ENCODE measurements at places on chromosomes 11 and 22.

DNA sequence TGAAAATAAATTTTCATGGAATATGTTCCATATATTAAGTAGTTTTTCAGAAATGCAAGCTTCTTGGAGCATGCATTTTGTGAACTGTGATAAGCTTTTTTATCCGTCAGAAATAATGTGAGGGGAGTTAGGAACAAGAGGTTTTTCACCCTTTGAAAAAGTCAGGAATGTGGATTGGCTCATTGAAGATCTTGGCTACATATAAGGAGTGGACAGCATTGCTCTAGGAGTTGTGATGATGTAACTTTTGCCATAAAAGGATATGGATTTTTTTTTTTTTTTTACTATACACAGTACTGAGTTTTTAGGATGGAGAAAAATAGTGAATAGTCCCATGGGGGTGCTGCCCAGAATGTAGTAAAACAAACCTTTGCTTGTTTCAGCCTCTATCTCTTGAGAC lies 180.2 kb downstream of the NAV2 start:
- DNase-seq: no peak

DNA sequence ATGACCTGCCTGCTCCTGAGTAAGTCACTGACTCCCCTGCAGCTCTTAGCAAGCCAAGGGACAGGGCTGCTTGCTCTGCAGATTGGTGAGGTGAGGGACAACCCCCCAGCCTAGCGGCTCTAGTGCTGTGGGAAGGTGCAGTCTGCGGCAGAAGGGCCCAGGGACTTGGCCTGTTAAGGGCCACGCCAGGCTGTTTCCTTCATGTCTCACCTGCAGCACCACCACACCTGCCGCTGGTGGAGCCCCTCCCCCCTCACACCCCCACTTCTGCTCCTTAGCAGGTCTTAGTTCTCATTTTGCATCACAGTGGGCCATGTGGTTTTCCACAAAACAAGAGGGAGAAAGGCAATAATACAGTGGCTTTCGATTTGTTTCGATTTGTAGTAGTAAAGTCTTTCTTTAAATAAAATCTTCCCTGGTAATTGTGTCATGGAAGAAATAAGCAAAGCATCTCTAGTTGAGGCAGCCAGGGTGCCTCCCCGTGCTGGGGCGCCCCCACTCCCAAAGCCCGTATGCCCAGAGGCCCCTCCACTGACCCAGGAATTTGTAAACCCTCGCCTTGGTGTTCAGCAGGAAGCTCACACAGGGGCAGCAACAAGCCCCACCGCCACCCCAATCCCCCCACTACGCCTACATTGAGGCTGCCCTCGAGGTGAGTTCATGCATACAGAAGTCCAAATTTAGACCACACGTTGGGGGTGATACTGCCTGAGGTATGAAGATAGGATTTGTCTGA lies 86.5 kb upstream of the CLDN5 start:
- DNase-seq: no peak

- peak; percentile 54 for DNase-seq
Observed at GRCh38 chr22:44683237-44683636, 18.8 kb upstream of the PRR5 start.

GRCh38 chr11:109960831-109961230 lies 132.4 kb upstream of the ZC3H12C start:
- DNase-seq: no peak

GRCh38 chr22:22248878-22249277 lies 4.3 kb downstream of the VPREB1 start:
- no peak for DNase-seq

DNA sequence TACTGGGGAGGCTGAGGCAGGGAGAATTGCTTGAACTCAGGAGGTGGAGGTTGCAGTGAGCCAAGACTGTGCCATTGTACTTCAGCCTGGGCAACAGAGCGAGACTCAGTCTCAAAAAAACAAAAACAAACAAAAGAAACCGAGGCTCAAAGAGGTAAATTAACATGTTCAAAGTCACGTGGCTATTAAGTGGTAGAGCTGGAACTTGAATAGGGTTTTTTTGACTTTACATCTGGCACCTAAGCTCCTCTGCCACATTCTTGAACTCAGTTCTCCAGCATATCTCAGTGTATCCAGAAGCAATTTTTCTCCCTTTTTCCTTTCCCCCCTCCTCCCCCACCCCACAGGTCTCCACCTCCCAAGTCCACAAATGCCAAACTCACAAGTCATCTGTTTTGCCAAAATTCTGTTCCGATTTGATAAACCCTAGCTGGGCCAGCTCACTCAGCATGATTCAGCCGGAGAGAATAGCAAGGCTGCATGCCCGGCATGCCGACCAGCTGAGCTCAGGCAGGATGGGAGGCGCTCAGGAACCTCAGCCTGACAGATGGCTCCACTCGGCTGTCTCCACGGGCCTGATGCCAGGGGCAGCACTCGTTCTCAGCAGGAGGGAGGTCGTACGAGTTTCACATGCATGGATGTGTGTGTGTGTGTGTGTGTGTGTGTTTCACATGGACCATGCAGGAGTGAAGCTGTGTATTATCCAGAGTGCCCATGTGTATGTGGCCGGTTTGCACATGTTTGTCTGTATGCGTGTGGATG lies 63.2 kb upstream of the RRAS2 start:
- DNase-seq: no peak

DNA sequence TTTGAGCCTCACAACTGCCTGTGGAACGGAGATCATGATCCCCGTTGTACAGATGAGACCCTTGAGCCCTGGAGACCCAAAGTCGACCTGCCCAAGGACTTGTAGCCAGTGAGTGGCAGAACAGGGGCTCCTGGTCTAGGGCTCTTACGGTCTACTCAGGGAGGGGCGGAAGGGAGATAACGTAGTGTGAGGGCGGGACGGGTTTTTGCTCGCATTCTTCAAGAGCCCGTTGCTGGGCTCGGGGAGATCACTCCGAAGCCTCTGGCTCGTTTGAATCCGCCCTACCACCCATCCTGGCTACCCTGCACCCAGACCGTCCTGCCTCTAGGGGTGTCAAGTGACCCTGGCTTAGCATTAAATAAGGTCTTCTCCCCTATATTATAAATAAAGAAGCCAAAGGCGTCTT lies 639 bp downstream of the CRY2 start:
- DNase-seq: peak; percentile 63

All from activated T-helper 2 cell treated with anti-CD3 and anti-CD28 coated beads, Interferon-gamma antibody, Interleukin-2, Interleukin-4, amounts not matched to agents 10 μg/mL and 5 μg/mL and 100 μg/mL, durations not matched to agents 14 hours and 24 hours and 36 hours (primary cell).